ENCODE measurements at places on chromosomes 6 and 20.

DNA sequence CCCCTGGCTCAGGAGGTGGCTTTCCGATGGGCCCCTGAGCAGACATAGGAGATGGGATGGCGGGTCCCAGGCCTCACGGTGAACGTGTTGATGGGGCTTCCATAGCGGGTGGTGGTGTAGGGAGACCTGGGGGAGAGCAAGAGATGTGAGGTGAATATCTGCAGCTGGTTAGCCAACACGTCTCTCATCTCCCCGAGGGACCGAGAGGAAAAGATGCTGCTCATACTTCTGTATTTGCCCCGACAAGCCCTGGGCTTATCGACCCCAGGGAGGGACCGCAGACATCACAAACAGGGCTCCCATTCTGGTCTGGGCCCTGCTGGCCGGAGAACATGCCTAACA lies 38.7 kb downstream of the C6orf132 start:
- DNase-seq: no peak

GRCh38 chr6:25173951-25174474 lies 105.2 kb upstream of the CARMIL1 start:
- DNase-seq: no peak

- DNase-seq: no peak
Measured at GRCh38 chr6:157868835-157869234, 45.8 kb downstream of the SNX9 start.

GRCh38 chr20:53794529-53795115 lies 201.0 kb upstream of the ZNF217 start:
- DNase-seq: no peak

- DNase-seq: no peak
Measured at GRCh38 chr6:118317581-118318563, 230.2 kb upstream of the PLN start.
